ENCODE measurements at places on chromosomes 16 and 17.

DNA sequence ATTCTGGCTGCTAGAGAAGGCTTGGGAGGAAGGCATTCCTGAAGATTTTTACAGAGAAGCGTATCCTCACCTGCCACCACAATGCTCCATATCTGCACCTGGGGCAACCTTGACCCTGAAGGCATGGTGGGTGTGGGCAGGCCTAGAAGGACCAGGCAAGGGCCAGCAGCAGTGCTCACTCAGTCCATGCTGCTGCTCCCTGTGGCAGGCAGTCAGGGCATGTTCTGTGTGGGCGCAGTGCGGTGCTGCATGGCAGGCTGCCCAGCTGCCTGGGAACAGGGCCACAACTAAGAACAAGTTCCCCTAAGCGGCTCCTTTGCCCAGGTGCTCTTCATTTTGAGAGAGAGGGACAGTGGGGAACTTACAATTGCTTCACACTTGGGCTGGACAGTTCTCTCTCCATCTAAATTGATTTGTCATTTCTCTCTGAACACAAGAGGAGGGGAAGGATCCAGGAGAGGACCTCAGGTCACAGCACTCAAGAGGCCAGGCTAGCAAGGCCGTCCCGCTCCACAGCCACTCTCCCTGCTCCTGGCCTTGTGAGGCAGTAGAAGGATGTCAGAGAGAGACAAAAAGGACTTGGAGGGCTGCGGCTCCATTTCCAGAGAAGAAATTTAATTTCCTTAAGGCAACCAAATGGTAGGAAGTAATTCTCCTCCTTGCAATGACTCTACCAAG lies 158.8 kb downstream of the AATF start:
- H3K4me1 ChIP-seq, result no peaks in the 10 kb centered on the region
- H3K4me3 ChIP-seq, result no peak overlapping the region
- no peaks in the 10 kb centered on the region for H3K27me3 ChIP-seq
- no peak overlapping the region for H3K27ac ChIP-seq
- DNase-seq, result no peak
- peaks cover 7% of the 10 kb centered on the region for H3K36me3 ChIP-seq

DNA sequence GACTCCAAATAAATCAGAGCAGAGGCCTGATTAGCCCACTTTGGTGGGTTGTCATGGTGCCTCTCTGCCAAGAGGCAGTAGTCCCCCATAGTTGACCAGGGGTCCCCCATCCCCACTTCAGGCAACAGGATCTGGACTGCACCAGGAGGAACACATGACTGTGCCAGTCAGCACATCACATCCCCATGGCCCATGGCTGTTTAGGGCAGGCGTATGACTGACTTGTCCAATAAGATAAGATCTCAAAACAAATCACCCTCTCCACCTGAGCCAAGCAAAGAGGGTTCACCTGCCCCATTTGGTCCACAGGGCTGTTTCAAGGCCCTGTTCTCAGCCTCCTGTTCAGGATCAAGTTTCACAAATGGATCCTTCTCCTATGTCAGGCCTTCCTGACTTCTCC lies 93.3 kb downstream of the C16orf78 start:
- H3K4me1 ChIP-seq, result peaks cover 27% of the 10 kb centered on the region
- no peaks in the 10 kb centered on the region for H3K36me3 ChIP-seq
- DNase-seq, result no peak
- H3K27me3 ChIP-seq, result no peaks in the 10 kb centered on the region

DNA sequence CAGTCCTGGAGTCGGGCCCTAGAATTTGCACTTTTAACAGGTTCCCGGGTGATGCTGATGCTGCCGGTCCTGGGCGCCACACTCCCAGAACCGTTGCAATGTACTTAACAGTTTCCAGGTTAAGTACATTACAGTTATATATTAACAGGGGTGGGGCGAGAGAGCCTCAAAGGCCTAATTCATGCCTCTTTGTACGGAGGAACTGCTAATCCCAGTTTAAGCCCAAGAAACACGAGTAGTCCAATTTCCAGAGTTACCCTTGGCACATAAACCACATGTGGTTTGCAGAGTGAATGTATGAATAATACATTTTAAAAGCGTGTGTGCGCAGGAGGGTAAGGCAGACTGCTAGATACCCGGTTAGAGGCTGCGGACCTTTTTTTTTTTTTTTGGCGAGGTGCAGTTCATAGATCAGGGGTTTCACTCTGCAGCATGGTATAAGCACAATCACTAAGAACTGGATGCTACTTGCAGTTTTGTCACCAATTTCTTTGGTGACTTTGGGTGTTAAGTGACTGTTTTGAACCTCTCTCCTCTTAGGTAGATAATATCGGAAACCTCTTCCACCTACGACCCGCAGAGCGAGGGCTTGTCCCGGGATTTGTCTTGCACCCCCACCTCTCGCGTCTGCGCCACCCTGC lies 713 bp downstream of the COX11 start:
- no peak for DNase-seq
- H3K27me3 ChIP-seq, result no peaks in the 10 kb centered on the region
- H3K27ac ChIP-seq, result peak overlapping the region; percentile 74
- no peaks in the 10 kb centered on the region for H3K4me1 ChIP-seq

DNA sequence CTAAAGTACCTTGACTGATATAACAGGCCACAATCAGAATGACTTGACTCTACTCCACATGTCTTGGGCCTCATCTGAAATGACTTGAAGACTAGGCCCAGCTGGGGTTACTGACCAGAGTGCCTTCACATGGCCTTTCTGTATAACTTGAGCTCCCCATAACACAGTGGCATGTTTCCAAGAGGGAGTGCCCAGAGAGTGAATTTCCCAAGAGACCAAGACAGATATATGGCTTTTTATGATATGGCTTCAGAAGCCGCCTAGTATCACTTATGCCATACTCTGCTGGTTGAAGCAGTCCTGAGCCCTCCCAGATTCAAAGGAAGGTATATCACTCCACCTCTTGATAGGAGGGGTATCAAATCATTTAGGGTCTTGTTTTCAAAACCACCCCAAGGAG lies 357.5 kb upstream of the EEF2KMT start:
- H3K36me3 ChIP-seq, result no peaks in the 10 kb centered on the region
- no peak overlapping the region for H3K27ac ChIP-seq
- H3K4me3 ChIP-seq, result no peak overlapping the region

DNA sequence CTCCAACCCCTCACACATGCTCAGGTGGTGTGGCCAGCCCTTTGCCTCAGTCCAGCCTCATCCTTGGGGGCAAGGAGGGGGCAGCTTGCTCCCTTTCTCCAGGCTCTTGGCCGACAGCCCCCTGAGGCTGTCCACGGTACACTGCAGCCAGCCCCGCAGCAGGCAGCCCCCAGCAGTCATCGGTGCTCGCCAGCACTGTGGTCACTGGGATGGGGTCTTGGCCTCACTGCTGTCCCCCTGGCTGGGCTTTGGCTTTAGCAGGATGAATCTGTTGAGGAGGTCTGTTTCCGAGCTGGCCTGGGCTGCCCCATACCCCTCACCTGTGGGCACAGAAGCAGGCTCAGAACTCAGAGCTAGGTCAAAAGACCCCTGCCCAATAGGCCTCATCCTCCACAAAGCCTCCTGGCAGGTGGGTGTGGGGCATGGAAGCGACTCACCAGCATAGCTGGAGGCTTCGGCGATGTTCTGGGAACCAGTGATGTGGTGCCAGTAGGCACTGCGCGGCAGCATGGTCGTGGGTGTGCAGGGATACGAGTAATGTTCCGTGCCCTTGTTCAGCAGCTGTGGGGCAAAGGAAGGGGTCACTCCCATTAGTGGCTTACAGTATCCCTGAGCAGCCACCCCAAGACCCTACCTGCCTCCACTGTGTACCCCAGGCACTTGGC lies 10.8 kb downstream of the POLR2C start:
- H3K27ac ChIP-seq, result no peak overlapping the region
- peaks cover 44% of the 10 kb centered on the region for H3K36me3 ChIP-seq
- H3K4me1 ChIP-seq, result peaks cover 10% of the 10 kb centered on the region
- no peak overlapping the region for H3K4me3 ChIP-seq
- no peaks in the 10 kb centered on the region for H3K27me3 ChIP-seq

- DNase-seq, result no peak
- no peaks in the 10 kb centered on the region for H3K27me3 ChIP-seq
- H3K36me3 ChIP-seq, result no peaks in the 10 kb centered on the region
- no peaks in the 10 kb centered on the region for H3K4me1 ChIP-seq
- H3K4me3 ChIP-seq, result no peak overlapping the region
Measured at GRCh38 chr17:78576389-78577112, 645 bp downstream of the DNAH17 start.

DNA sequence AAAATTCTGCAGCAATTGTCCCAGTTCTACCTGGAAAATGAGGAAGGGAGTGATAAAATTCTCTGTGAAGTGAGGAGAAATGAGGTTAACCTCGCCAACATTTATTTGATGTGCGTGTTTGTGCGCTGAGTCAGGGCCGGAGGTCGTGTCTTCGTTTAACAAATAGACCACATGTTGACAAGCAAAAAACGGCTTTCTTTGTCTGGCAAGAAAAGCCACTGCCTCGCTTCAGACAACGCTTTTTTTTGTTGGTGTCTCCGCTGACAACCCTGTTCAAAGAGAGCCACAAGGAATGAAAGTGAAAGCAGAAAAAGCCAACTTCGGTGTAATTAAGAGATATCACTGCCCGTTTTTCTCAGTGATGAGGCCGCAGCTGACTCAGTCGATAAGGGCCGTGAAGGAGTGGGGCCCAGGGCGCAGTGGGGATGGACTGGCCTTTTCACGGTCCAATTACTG lies 510.6 kb downstream of the CDH13 start:
- H3K4me3 ChIP-seq, result peak overlapping the region; percentile 19
- no peaks in the 10 kb centered on the region for H3K27me3 ChIP-seq
- no peak overlapping the region for H3K27ac ChIP-seq

GRCh38 chr17:58637011-58637570 lies 54.8 kb downstream of the TEX14 start:
- DNase-seq, result no peak
- H3K4me1 ChIP-seq, result no peaks in the 10 kb centered on the region
- no peaks in the 10 kb centered on the region for H3K36me3 ChIP-seq
- no peaks in the 10 kb centered on the region for H3K27me3 ChIP-seq
- no peak overlapping the region for H3K4me3 ChIP-seq
- no peak overlapping the region for H3K27ac ChIP-seq

- no peaks in the 10 kb centered on the region for H3K36me3 ChIP-seq
- H3K27ac ChIP-seq, result no peak overlapping the region
- no peaks in the 10 kb centered on the region for H3K4me1 ChIP-seq
- DNase-seq, result no peak
- H3K4me3 ChIP-seq, result no peak overlapping the region
Measured at GRCh38 chr17:27571563-27572352, 59.2 kb upstream of the LGALS9 start.

DNA sequence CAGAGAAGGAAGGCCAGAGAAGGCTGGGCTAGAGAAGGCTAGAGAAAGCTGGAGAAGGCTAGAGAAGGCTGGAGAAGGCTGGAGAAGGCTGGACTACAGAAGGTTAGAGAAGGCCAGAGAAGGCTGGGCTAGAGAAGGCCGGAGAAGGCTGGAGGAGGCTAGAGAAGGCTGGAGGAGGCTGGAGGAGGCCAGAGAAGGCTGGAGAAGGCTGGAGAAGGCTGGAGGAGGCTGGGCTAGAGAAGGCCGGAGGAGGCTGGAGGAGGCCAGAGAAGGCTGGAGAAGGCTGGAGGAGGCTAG lies 6.4 kb upstream of the OGFOD3 start:
- H3K27me3 ChIP-seq, result no peaks in the 10 kb centered on the region
- no peak for DNase-seq
- H3K36me3 ChIP-seq, result peaks cover 7% of the 10 kb centered on the region
- peaks cover 6% of the 10 kb centered on the region for H3K4me1 ChIP-seq
- H3K4me3 ChIP-seq, result no peak overlapping the region
- no peak overlapping the region for H3K27ac ChIP-seq

DNA sequence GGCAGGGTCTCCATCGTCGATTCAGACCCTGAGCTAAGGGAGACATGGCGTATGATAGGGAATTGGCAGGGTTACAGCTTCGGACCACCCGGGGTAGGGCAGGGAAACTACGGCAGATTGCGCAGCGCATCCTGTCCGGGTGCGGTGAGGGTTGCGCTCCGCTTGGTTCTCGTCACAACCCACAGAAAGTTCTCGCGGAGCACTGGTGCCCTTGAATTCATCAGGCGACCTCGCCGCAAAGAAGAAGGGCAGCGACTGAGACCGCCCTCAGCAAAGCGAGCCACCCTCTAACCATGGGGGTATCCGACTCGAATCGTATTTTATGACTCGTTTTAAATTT lies 1.2 kb downstream of the HS3ST3B1 start:
- no peaks in the 10 kb centered on the region for H3K36me3 ChIP-seq
- peak; percentile 28 for DNase-seq
- peak overlapping the region; percentile 82 for H3K4me3 ChIP-seq
- H3K27ac ChIP-seq, result peak overlapping the region; percentile 72
- H3K4me1 ChIP-seq, result peaks cover 63% of the 10 kb centered on the region

GRCh38 chr16:71337631-71338030 lies 20.9 kb upstream of the CALB2 start:
- H3K4me3 ChIP-seq, result no peak overlapping the region
- DNase-seq, result no peak
- no peaks in the 10 kb centered on the region for H3K36me3 ChIP-seq
- no peak overlapping the region for H3K27ac ChIP-seq

DNA sequence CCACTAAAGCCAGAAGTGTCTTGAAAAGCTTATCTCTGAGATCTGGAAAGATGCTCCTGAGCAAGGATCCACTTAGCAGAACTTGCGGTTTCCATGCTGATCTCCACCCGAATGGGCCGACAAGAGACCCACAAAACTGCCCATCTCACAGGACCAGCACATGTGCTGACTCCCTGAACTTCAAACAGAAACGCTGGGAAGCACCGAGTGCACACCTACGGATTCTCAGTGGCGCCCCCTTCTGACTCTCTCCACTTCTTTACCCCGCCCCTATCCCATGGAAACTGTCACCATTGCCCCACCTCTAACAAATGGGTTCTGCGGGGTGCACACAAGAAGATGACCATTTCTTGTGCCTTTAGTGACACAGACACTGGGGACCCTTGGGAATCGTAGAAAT lies 21.4 kb downstream of the CDRT4 start:
- H3K27ac ChIP-seq, result no peak overlapping the region
- no peaks in the 10 kb centered on the region for H3K36me3 ChIP-seq

DNA sequence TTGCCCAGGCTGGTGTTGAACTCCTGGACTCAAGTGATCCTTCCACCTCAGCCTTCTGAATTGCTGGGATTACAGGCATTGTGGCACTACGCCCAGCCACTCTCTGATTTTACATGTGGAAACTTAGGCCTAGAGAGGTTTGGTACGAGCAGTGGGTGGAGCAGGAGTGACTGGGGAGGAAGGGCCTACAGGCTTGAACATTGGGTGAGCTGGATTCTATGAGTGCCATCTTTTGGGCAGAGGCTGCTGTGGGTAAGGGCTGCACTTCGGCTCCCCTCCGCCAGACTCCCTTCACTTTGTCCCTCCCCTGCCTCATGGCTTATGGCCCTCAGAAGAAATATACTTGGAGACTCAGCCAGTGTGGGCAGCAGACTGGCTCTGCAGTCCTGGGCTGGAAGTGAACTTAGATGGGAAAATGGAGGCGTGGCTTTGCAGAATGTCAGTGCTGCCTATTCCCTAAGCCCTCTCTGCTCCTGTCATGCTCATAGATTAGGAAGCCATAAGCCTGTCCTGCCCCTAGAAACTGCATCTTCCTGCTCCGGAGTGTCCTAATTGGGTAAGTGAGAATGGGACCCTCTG lies 9.5 kb upstream of the MRC2 start:
- H3K4me1 ChIP-seq, result no peaks in the 10 kb centered on the region
- no peak overlapping the region for H3K4me3 ChIP-seq
- no peaks in the 10 kb centered on the region for H3K27me3 ChIP-seq
- H3K36me3 ChIP-seq, result peaks cover 19% of the 10 kb centered on the region
- no peak overlapping the region for H3K27ac ChIP-seq
